Inflammatory macrophage treated with lipopolysaccharide for 1 hour (primary cell): ENCODE measurements at places on chromosomes 7 and 10.
A peak's percentile ranks its signal among the peaks of the same experiment; 100 is the strongest.

DNA sequence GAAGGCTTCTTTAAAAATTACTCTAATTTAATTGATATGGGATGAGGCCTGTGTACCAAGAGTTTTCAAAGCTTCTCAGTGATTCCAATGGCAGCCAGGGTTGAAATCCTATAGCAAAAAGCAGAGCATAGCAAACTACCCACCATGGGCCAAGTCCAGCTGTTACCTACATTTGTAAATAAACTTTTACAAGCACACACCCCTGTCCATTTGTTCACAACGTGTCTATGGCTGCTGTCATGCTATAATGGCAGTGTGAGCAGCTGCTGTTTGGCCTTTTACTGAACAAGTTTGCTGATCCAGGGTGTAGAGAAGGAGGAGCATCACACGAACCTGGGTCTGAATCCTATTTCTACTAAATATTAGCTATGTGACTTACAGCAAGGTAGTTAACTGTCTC is 50.0 kb downstream of the NPY start:
- DNase-seq: no peak

GRCh38 chr7:111639934-111640333 is 77.6 kb upstream of the IMMP2L start:
- DNase-seq: no peak

GRCh38 chr10:21261842-21262294 is 263.6 kb downstream of the SKIDA1 start:
- DNase-seq: no peak

- no peak for DNase-seq
Observed at GRCh38 chr10:13340068-13340467, 8.0 kb downstream of the SEPHS1 start.

- DNase-seq: no peak
Observed at GRCh38 chr7:11006291-11006690, 32.6 kb downstream of the PHF14 start.

DNA sequence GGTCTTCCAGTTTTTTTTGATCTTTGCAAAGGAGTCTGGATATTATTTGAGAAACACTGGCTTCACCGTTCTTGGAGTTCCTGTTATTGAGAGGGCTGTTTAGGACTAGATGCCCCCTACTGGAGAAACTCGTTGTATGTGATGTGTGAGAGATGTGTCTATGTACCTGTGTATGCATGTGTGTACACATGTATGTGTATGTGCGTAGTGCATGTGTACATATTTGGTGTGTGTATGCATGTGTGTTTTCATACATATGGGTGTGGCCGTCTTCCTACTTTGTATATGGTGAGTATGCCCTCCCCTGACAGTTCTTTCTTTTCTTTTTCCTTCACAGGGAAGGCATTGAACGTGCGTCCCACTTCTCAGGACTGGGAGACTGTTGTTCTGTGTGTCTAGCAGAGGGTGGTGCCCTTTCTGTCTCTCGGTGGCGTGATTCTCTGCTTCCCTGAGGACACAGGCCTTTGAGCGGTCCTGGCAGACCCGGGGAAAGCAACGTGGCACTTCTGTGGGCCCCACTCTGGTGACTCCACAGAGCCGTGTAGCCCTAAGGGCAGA is 3.0 kb upstream of the CALHM3 start:
- peak; percentile 88 for DNase-seq

- no peak for DNase-seq
Observed at GRCh38 chr10:119449760-119450461, 92.6 kb downstream of the RGS10 start.

- DNase-seq: no peak
Observed at GRCh38 chr7:154598864-154599263, 404.1 kb downstream of the PAXIP1 start.

DNA sequence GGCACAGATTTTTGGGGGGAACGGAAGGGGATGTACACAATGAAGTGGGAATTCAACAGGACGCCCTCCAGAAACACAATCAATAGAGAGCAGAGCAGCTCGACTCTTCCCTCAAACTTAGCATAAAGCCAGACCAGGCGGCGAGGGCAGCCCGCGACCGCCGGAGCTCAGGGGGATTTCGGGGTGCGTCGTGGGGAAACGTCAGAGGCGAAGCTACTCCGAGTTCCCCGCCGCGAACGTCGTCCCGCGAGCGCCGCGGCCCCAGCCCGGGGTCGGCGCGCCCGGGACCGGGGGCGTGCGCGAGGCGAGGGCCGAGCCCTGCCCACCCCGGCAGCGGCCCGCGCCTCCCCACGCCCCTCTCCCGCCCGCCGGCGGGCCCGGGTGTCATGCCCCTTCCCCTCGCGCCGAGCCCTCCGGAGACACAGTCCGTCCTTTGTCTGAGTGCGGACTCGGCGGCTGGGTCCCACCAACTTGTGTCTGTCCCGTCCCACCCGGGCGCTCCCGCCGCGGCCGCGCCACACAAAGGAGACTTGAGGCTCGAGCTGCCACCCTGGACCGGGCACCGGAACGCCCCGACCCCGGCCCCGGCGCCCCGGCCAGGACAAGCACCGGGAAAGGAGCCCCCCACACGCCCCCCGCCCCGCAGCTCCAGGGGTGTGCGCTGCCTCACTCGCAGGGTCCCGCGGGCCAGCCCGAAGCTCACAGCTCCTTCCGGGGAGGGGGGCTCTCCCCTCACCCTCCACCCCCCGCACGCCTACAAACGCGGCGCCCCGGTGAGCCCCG is 634 bp downstream of the EZH2 start:
- peak; percentile 27 for DNase-seq
